ENCODE measurements at places on chromosomes 3 and 15. TPM values are rescaled to one million over a fixed set of nuclear protein-coding genes. Genes with fewer than 3 reads are reported as not detected.

Gene KATNBL1
- total RNA-seq = 178 TPM

Gene SNURF
- total RNA-seq = 21.1 TPM

- no peaks in the 10 kb centered on the region for H3K36me3 ChIP-seq
- H3K4me1 ChIP-seq = peaks cover 19% of the 10 kb centered on the region
- H3K4me3 ChIP-seq = no peak overlapping the region
- no peaks in the 10 kb centered on the region for H3K27me3 ChIP-seq
- no peak for DNase-seq
Observed at GRCh38 chr15:29037997-29038705, 152.4 kb downstream of the APBA2 start.

DNA sequence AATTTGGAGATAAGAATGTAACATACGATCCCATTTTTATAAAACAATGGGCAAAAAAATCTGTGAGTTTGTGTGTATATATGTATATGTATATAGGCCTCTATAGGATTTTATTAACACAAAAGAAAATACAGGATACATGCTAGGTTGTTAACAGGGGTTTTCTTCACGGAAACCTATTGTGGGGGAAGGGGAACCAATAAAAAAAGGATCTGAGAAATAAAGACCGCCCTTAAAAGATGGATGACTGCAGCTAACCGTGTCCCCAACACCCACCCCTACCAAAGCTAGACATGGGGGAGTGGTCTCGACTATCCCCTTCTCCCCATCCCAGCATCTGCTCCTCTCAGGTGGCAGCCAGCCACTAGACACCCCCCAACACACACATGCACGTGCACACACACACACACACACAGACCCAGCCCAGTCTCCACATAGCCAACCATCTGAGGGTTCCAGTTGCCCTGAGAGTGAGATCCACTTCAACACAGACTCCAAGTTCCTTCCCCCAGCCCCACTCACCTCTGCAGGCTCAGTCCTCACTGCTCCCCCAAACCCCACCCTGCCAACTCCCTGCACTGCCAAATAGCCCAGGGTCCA, 132.9 kb downstream of the TPRA1 start:
- H3K4me1 ChIP-seq = peaks cover 44% of the 10 kb centered on the region
- H3K36me3 ChIP-seq = no peaks in the 10 kb centered on the region
- H3K27me3 ChIP-seq = peaks cover 54% of the 10 kb centered on the region

GRCh38 chr15:97153356-97153965, 807.0 kb upstream of the ARRDC4 start:
- no peak overlapping the region for H3K4me3 ChIP-seq
- H3K27me3 ChIP-seq = no peaks in the 10 kb centered on the region
- H3K36me3 ChIP-seq = no peaks in the 10 kb centered on the region

DNA sequence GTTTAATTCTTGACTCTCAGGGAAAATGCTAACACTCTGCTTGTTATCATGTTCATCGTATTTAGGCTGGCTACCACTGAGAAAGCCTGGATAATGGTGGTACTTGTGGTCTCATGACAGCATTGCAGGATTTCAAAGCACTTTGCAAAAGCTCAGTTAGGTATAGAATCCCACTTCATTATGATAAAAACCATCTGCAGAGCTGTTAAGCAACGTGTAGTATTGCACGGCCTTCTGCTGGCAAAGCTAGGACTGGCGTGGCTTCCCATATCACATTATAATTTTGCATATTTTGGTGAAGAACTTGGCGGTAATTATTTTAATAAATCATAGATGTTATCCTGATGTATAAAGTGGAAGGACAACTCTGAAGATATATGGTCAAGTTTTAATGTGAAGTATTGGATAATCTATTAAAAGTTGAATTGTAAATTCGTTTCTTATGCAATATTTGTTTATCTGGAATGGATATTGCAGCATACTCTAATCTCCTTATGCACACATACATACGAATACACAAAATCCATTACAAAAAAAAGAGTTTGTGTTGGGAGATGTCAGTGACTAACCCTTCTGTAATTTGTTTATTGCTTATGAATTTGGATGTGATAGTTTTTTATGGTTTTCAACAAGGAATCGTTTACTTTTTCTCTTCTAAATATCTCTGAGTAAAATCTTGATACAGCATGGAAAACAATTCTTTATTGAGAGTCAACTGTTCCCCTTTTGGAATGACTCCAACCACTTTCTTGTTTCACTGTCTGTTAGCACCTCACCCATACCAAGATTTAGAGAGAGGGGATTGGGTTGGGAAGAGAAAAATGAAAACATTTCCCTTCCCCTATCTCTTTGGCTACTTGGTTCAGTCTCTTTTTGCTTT, 9.2 kb downstream of the RAB8B start:
- no peak for DNase-seq
- H3K4me3 ChIP-seq = no peak overlapping the region
- H3K27ac ChIP-seq = no peak overlapping the region
- peaks cover 37% of the 10 kb centered on the region for H3K4me1 ChIP-seq

DNA sequence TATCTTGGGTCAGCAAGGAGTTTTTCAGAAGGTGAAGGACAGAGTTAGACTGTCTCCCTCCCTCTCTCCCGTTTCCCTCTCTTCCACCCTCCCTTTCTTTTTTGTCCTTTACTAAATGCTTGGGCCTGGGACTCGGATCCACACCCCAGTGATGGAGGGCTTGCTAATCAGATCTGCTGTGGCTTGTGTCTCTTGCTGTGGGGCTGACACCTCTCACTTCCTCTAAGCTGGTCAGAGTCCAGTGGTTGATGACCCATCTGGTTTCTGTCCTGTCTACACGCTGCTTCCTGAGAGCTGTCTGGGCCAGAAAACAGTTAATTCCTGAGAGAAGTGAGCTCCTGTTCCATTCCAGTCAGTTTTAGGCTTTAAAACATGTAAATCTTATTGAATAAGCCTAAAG, 849 bp downstream of the TRAK1 start:
- no peaks in the 10 kb centered on the region for H3K36me3 ChIP-seq
- H3K27me3 ChIP-seq = no peaks in the 10 kb centered on the region
- peaks cover 3% of the 10 kb centered on the region for H3K4me1 ChIP-seq
- DNase-seq = no peak
- no peak overlapping the region for H3K4me3 ChIP-seq

DNA sequence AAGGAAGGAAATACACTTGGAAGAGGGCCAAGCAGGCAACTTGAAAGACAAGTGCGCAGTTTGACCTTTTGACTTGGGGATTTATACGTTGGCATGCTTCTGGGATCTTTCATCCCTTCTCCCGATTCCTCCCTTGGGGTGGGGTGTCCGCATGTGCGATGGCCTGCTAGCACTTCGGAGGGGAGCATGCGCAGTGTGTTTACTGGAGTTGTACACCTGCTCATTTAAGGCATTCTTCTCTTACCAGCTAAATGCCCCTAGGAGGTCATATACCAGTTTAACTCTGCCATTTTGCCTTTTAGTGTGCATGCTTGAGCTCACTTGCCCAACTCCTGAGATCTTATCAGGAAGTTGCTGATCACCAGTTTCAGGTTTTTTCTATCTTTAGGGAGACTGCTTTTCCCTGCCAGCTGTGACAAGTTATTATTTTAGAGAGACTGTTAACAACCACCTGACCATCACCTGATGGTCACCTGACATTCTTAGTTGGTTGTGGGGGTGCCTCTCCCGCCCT, 63.5 kb downstream of the BFSP2 start:
- H3K27ac ChIP-seq = no peak overlapping the region
- peaks cover 74% of the 10 kb centered on the region for H3K4me1 ChIP-seq
- no peak for DNase-seq
- peaks cover 5% of the 10 kb centered on the region for H3K27me3 ChIP-seq
- H3K36me3 ChIP-seq = no peaks in the 10 kb centered on the region

- no peak for DNase-seq
- no peak overlapping the region for H3K4me3 ChIP-seq
- no peak overlapping the region for H3K27ac ChIP-seq
- H3K4me1 ChIP-seq = peaks cover 27% of the 10 kb centered on the region
- H3K36me3 ChIP-seq = no peaks in the 10 kb centered on the region
Observed at GRCh38 chr3:94303266-94303665, 240.4 kb downstream of the NSUN3 start.

All from neural progenitor cell (in vitro differentiated cells).